G401 (cell line): ENCODE measurements at places on chromosomes 13 and 19.

GRCh38 chr19:38307076-38307475 lies 3.0 kb downstream of the C19orf33 start:
- DNase-seq, result no peak

DNA sequence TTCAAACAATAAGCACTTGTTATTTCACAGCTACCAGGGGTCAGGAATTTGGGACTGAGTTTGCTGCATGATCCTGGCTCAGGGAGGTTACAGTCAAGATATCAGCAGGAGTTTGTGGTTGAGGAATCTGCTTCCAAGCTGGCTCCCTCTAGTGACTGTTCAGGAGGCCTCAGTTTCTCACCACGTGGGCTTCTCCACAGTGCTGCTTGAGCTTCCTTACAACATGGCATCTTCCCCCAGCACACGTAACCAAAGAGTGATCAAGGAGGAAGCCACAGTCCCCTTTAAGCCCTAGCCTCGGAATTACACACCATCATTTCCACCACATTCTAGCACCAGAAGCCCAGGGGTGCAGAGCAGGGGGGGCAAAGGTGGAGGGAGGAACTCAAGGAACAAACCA lies 28.8 kb downstream of the CELF5 start:
- no peak for DNase-seq

DNA sequence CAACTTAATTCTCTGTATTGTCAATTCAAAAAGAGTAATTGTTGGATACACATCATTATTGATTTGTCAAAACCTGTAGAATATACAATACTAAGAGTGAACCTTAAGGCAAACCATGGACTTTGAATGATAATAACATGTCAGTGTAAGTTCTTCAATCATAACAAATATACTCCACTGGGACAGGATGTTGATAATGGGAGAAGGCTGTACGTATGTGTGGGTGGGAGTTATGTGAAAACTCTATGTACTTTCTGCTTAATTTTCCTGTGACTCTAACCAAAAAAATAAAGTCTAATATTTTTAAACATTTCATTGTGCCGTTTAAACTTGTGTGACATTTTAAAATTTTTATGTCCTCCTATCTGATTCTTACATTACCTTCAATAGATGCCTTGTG lies 526.7 kb downstream of the SUCLA2 start:
- DNase-seq, result no peak

- no peak for DNase-seq
These were observed 552.5 kb downstream of the TBC1D4 start for GRCh38 chr13:74929436-74929835.

GRCh38 chr19:907183-907853 lies 5.7 kb downstream of the R3HDM4 start:
- no peak for DNase-seq

DNA sequence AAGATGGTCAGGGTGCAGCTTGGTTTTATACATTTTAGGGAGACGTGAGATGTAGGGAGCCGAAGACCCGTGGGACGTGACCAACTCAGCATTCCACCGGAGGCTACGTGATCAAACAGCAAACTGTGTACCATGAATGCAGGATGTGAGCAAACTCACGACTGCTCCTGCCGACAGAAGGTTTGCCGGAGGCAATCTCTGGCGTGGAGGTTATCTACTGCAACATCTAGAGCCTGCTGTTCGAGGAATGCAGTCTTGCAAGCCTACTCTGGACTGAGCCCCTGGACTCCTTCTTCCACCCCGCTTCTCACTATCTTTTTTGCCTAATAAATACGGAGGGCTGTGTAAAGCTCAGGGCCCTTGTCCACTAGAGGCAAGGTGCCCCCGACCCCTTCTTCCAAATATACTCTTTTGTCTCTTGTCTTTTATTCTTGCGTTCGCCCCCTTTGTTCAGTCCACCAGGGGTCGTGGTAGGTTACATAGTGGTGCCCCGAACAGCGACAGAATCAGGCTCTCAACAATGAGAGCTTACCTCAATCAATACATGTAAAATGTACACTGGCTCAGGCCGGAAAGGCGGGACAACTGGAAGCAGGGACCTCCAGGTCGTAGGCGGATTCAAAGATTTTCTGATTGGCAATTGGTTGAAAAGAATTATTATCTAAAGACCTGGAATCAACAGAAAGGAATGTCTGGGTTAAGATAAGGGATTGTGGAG lies 8.9 kb upstream of the OR1I1 start:
- no peak for DNase-seq
